ENCODE measurements at places on chromosomes 1 and 21. TPM values are rescaled to one million over a fixed set of nuclear protein-coding genes. Genes with fewer than 3 reads are reported as not detected.

Gene FMO4
- 11.8 TPM for total RNA-seq

DNA sequence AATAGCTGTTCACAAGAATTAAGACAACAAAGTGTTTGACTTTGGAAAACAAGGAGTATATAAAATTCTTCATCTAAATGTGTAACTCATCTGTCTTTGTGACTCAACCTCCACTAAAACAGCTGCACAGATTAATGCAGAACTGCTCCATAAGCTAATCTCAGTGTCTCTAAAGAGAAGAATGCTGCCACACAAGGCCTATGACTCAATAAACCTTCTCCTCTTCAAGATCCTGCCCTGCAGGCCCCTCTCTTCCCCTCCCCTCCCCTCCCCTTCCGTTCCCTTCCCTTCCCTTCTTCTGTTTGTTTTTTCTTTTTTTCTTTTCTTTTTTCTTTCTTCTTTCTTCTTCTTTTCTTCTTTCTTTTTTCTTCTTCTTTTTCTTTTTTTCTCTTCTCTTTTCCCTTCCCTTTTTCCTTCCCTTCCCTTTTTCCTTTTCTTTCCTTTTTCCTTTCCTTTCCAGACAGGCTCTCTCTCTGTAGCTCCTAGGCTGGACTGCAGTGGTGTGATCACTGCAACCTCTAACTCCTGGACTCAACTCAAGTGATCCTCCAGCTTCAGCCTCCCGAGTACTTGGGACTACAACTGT, 1052.8 kb downstream of the BRINP3 start:
- H3K4me3 ChIP-seq, result no peak overlapping the region
- no peak for DNase-seq
- no peaks in the 10 kb centered on the region for H3K4me1 ChIP-seq
- H3K27ac ChIP-seq, result no peak overlapping the region
- no peaks in the 10 kb centered on the region for H3K36me3 ChIP-seq

DNA sequence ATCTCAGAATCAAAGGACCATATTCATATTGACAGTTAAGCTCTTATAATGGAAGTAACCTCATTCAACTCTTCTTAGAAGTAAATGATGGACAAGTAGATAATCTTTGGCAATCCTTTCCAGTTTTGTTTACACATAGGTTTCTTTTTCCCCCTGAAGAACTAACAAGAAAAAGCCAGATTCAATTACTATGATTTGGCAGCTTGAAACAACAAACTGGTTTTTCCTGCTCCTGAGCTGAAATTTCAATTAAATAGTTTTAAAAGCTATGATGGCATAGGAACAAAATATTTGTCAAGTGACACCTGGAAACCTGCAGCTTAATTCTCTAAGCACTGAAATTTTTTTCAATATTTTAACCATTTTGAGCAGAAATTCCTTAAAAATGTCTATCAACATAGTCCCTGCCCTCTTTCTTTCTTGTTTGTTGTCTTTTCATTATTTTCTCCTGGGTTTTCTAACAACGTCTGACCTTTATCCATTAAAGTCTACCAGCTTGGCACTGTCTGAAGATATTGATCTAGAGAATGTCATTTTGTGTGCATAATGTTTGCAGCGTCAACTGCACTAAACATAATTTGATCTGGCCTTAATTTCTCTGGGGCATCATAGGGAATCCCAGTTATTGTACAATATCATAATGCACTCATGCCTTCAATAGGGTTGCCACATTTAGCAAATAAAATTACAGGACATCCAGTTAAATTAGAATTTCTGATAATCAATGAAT, 4.0 kb upstream of the SLC35A3 start:
- no peak overlapping the region for H3K27ac ChIP-seq
- no peak overlapping the region for H3K4me3 ChIP-seq
- H3K27me3 ChIP-seq, result no peaks in the 10 kb centered on the region

DNA sequence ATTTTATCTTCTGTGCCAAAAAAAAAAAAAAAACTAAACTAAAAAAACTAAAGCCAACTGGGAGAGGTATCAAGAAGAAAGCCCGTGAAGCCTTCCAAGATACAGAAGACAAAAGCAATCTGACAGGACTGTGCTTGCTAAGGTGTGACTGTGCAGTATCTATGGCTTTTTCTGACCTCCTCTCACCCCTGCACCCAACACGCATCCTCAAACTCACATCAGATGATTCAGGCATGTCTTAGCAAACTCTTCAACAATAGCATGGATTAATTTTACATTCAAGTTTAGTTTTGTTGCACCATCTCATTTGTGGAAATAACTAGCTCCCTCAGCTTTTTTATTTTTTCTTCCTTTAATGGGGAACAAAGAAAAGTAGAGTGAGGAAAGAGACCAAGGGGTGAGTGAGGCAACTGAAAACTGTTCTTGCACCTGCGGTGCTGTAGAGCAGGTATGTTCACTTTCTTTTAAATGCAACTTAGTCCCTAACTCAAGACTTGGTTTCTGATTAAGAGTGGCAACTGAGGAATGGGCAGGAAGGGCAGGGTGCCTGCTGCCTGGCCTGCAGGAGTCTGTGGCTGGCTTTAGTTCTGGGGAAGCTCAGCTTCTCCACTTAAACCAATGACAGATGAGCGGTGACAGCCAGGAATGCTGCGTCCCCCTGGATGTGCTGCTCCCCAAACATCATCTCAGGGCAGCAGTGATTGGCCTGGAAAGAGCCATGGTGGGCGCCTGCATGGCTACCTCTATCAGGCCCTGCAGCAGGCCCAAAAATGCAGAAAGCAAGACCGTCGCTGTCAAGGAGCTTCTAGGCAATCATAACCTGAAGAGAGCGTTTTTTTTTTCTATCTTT, 71.3 kb upstream of the LRRC8B start:
- H3K4me3 ChIP-seq, result no peak overlapping the region
- no peak overlapping the region for H3K27ac ChIP-seq
- no peaks in the 10 kb centered on the region for H3K27me3 ChIP-seq
- H3K4me1 ChIP-seq, result no peaks in the 10 kb centered on the region

DNA sequence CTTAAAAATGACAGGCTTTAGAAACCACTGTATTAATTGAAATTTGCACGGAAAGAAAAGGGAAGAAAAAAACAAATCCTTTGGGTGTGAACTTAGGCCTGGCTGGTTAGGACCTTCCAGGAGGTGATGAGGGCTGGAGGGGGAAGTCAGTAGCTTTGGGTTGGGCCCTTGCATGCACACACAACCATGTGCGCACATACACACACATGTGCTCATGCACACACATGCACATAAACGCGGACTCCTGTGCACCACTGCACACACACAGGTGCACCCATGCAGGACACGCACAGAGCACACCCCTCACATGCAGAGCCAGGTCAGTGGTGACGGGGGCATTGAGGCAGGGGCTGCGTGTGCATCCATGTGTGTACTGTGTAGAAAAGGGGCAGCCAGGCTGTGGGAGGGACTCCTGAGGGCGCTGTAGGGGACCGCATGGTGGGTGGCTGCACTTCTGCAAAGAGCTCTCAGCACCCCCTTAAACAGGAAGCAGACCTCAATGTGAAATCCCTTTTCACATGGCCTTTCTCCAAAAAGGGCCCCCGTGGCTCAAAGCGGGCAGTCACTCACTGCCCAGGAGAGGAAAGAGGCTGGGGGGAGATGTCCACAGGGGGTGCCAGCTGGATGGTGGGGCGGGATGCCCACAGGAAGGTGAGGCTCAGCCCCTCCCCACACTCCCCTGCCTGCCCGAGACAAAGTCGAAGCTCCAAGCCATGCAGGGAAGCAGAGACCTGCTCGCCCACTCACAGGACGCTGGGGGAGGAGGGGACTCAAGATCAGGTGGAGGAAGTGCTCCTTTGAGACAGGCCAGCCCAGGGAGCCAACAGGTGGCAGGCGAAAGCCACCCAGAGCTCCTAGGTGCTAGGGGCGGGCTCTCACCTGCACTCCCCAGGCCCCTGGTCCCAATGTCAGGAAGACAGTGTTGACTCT, 95.2 kb downstream of the ITPKB start:
- H3K36me3 ChIP-seq, result peaks cover 36% of the 10 kb centered on the region
- H3K27ac ChIP-seq, result no peak overlapping the region
- H3K4me3 ChIP-seq, result no peak overlapping the region
- no peaks in the 10 kb centered on the region for H3K27me3 ChIP-seq
- peaks cover 36% of the 10 kb centered on the region for H3K4me1 ChIP-seq

- no peak overlapping the region for H3K4me3 ChIP-seq
- no peaks in the 10 kb centered on the region for H3K4me1 ChIP-seq
- peaks cover 18% of the 10 kb centered on the region for H3K36me3 ChIP-seq
- no peak for DNase-seq
- H3K27me3 ChIP-seq, result no peaks in the 10 kb centered on the region
These were observed 29.4 kb downstream of the PALMD start for GRCh38 chr1:99675292-99675691.

- H3K4me1 ChIP-seq, result no peaks in the 10 kb centered on the region
- H3K27me3 ChIP-seq, result no peaks in the 10 kb centered on the region
- DNase-seq, result no peak
- H3K27ac ChIP-seq, result no peak overlapping the region
These were observed 111.2 kb upstream of the PROX1 start for GRCh38 chr1:213876531-213876930.

GRCh38 chr1:156524481-156524869, 23.9 kb upstream of the MEF2D start:
- no peaks in the 10 kb centered on the region for H3K36me3 ChIP-seq
- H3K27me3 ChIP-seq, result no peaks in the 10 kb centered on the region
- no peaks in the 10 kb centered on the region for H3K4me1 ChIP-seq
- H3K27ac ChIP-seq, result no peak overlapping the region
- no peak for DNase-seq
- no peak overlapping the region for H3K4me3 ChIP-seq

DNA sequence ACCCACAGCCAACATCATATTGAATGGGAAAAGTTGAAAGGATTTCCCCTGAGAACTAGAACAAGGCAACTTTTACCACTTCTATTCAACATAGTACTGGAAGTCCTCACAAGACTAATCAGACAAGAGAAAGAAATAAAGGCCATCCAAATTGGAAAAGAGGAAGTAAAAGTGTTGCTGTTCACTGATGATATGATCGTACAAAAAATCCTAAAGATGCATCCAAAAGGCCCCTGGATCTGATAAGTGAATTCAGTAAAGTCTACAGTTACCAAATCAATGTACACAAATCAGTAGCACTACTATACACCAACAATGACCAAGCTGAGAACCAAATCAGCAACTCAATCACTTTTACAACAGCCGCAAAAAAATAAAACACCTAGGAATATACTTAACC, 28.3 kb downstream of the RAB3GAP2 start:
- H3K27me3 ChIP-seq, result no peaks in the 10 kb centered on the region
- no peak overlapping the region for H3K27ac ChIP-seq
- H3K4me3 ChIP-seq, result no peak overlapping the region
- no peaks in the 10 kb centered on the region for H3K36me3 ChIP-seq

GRCh38 chr1:247334378-247335133, 2.9 kb upstream of the ZNF496 start:
- peaks cover 3% of the 10 kb centered on the region for H3K36me3 ChIP-seq
- no peak overlapping the region for H3K27ac ChIP-seq
- H3K4me3 ChIP-seq, result no peak overlapping the region
- no peak for DNase-seq

DNA sequence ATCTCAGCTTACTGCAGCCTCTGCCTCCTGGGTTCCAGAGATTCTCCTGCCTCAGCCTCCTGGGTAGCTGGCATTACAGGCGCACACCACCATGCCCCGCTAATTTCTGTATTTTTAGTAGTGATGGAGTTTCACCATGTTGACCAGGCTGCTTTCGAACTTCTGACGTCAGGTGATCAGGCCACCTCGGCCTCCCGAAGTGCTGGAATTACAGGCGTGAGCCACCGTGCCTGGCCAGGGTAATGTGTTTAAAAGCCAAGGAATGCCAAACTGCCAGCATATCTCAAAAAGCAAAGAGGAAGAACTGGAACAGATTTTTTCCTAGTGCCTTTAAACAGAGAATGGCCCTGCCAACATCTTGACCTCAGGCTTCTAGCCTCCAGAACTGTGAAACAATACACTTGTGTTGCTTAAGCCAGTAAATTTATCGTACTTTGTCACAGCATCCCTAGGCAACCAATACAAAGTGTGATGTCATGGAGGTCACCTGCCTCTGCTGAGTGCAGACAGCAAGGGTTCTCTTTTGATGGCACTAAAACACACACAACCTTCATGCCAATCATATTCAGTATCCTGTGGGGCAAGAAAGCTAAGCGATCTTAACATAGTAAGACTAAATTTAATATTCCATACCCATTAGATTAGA, 858.3 kb upstream of the TMPRSS15 start:
- no peak overlapping the region for H3K4me3 ChIP-seq
- no peaks in the 10 kb centered on the region for H3K4me1 ChIP-seq
- H3K27ac ChIP-seq, result no peak overlapping the region
- no peaks in the 10 kb centered on the region for H3K36me3 ChIP-seq

Data from right atrium auricular region (tissue), 2 donors.